Activated T-helper 1 cell treated with anti-CD3 and anti-CD28 coated beads, Interleukin-2, amount 50 U/mL, for 16 hours (primary cell): ENCODE measurements at places on chromosomes 5 and 9.

DNA sequence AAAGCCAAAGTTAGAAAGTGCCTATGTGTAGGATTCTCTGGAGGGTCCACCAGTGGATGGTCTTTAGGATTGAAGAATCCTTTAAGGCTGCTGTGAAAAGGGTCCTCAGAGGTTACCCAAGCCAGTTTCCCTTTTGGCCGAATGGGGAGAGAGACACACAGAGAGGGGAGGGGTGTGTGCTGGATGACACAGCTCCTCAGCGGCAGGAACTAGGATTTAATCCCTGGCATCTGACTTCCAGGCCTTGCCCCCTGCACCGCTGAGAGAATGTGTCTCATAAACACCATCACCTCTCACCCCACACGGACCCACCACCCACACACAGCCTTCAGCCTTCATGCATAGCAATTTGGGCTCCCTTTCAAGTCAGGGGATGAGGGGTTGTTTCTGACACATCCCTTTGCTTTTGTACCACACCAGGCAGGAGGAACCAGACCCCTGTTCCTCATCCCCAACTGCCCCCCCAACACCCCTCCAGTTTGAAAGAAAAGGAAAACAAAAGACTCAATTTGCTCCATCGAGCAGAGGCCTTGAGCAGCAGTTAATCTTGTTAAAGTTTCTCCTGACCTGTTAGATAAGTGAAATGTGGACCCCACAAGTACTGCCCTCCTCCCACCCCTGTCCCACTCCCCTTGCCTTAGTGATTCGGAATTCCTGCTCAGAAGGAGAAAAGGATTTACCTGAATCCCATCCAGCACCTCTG is 4.0 kb downstream of the PAPPA start:
- no peak for DNase-seq

DNA sequence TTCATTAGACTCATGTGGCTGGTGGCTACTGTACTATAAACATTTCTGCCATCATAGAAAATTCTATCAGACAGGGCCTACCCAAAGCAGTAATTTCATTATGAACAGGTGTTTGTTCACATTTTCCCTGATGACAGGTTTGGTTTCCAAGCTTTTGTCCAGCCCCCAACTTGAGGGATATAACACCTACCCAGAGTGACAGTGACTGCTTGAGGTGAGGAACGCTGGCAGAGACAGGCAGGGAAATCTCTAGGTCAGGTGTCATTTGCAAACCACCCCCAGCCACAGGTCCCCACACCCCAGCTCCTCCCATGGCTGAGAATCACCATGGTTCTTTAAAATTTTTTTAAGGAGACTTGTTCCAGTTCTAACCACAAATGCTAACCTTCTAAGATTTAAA is 25.5 kb downstream of the GOLM1 start:
- no peak for DNase-seq

- no peak for DNase-seq
Observed at GRCh38 chr9:132631685-132632084, 38.1 kb downstream of the DDX31 start.

- no peak for DNase-seq
Observed at GRCh38 chr9:23555851-23556250, 270.2 kb downstream of the ELAVL2 start.
